Erythroblast (primary cell): ENCODE measurements at places on chromosomes 1 and 21.

DNA sequence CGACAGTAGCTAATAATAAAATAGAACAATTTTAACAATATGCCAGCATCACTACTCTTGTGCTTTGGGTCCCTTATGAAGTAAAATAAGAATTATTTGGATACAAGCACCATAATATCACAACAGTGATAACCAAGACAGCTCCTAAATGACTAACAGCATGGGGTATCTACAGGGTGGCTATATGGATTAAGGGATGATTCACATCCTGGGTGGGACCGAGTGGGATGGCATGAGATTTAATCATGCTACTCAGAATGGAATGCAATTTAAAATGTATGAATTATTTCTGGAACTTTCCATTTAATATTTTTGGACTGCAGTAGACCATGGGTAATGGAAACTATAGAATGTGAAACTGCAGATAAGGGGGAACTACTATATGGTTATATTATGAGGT, 28.1 kb upstream of the B3GALNT2 start:
- no peak for DNase-seq

- DNase-seq = no peak
Measured at GRCh38 chr1:234550341-234551031, 59.5 kb downstream of the IRF2BP2 start.

DNA sequence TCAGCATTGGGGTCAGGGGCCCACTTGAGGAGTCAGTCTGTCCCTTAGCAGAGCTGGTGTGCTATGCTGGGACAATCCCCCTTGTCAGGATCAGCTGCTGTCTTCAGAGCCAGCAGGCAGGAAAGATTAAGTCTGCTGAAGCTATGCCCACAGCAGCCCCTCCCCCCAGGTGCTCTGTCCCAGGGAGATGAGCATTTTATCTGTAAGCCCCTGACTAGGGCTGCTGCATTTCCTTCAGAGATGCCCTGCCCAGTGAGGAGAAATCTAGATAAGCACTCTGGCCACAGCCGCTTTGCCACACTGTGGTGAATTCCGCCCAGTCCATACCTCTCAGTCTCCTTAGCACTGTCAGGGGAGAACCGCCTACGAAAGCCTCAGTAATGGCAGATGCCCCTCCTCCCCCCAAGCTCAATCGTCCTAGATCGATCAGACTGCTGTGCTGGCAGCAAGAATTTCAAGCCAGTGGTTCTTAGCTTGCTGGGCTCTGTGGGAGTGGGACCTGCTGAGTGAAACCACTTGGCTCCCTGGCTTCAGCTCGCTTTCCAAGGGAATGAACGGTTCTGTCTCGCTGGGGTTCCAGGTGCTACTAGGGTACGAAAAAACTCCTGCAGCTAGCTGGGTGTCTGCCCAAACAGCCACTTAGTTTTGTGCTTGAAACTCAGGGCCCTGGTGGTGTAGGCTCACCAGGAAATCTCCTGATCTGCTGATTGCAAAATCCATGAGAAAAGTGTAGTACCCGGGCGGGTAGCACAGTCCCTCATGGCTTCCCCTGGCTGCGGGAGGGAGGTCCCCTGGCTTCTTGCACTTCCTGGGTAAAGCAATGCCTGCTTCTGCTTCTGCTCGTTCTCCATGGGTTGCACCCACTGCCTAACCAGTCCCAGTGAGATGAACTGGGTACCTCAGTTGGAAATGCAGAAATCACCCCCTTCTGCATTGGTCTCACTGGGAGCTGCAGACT, 25.1 kb upstream of the TP53BP2 start:
- DNase-seq = peak; percentile 93

DNA sequence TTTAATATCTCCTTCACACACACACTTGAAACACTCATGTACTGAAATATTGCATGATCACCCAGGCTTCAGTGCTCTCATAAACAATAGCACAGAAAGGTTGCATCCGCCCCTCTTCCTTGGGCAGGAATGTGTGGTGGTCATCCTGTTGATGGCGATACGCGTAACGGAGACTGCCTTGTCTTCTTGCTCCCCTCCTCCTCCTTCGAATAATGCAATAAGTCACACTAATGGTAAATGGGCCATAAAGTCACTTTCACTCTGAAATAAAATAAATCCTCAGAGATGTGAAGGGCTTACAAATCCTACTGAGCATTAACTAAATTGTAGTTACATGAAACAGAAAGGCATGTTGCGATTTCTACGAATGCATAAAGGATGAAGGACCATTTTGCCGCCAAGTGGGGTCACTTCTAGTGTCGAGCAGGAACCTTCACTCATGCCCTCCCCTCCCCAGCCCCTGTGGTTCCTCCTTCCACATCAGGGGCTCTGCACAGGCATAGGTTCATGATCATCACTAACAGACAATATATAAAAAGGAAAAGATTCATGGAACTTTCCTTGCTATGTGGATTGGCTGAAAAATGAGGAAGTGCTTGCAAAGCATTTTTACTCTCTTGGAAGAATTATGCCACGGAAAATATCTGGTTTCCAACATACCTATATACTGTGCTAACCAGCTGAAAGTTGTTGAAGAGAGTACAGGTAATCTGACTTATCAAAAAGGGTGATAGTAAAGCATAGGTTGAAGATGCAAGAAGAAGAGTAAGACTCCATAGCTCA, 1.2 kb upstream of the PGBD5 start:
- no peak for DNase-seq

DNA sequence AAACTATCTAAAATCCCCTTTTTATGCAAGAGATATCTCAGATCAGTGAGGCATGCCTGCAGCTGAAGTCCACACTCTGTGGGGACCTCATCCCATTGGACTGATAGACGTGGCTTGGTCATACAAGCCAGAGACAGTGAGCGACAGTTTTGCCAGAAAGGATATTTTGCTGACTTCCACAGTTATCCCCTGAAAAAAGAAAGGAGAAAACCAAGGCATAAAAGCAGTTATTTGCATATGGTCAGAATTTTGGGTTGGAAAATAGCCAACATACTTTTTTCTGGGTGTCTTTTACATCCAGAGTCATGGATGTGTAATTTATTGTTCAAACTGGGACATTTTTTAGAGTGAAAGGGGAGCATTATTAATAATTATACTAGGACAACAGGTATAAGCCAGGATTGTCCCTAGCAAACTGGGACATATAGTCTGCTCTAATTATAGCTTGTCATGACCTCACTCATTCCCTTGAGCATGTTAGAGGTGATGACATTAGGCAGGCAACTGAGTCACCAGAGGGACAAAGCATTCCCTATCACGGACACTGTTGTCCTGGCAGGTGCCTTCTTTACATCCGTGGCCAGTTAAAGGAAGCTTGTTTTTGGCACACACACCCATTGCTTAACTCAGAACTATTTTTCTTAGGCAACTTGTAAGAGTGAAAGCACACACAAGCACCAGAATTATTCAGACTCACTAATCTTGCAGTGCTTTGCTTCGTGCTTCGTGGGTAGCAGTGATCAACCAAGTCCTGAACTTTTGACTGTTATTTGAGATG, 65.5 kb downstream of the PRRX1 start:
- DNase-seq = no peak

DNA sequence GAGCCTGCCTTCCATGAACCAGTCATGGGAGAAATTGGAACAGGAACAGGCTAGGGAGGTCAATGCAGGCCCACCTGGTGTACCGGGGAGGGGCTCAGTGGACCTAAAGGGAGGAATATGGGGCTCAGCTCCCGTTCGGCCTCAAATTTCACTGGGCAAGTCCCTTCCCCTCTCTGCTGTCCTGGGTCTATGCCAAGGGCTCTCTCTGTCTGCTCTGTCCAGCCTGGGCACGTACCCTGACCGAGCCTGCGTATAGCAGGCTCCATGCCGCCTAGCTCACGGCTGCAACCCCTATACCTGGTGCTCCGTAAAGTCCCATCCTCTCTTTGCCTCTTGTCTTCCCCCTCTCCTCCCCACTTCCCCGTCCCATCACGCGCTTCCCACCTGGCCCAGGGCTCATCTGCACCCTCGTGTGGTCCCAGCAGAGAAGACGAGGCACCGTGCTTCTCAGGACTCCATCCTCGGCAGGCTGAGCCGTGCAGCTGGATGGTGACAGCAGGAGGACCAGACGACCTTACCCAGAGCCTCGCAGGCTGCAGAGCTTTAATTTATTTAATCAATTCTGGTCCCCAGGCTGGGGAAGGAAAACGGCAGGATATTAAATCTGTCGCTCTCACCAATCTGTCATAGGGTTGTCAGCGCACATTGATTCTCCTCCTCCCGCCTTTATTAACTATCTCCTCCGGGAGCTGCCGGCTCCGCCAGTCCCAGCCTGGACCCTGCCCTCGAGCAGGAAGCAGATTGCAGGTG, 25.0 kb upstream of the DISP3 start:
- DNase-seq = no peak

GRCh38 chr1:119653839-119654170, 5.7 kb upstream of the ZNF697 start:
- no peak for DNase-seq

GRCh38 chr1:51168266-51168845, 66.3 kb downstream of the C1orf185 start:
- no peak for DNase-seq

GRCh38 chr1:93750955-93751354, 69.3 kb upstream of the BCAR3 start:
- no peak for DNase-seq

- DNase-seq = peak; percentile 28
Measured at GRCh38 chr1:206668351-206668750, 16.4 kb upstream of the MAPKAPK2 start.

DNA sequence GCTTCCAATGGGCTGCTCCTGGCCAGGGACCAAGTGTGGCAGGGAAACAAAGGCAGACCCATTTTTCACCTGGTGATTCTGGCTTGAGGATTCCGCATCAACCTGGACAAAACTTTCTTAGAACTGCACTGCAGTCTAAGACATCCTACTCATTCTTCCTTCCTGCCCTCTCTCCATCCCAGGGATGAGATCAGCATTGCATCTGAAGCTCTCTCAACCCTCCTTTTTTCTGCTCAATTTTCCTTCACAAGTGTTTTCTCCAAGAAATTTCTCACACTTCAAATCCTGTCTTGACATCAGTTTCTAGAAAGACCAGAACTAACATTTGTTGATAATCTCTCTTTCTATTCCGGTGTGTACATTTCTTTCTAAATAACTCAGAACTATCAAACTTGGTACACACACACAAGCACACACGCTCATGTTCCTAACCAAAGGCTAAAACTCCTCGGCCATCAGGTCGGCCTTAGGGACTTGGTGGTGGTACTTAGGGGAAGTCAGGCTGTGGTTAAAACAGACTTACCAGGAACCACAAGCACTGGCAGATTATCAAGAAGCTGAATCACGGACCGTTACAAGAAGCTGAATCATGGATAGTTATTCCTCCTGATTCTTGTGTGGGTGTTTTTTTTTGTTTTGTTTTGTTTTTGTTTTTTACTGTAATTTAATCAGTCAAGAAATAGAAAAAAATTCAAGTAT, 21.0 kb upstream of the CXADR start:
- no peak for DNase-seq

DNA sequence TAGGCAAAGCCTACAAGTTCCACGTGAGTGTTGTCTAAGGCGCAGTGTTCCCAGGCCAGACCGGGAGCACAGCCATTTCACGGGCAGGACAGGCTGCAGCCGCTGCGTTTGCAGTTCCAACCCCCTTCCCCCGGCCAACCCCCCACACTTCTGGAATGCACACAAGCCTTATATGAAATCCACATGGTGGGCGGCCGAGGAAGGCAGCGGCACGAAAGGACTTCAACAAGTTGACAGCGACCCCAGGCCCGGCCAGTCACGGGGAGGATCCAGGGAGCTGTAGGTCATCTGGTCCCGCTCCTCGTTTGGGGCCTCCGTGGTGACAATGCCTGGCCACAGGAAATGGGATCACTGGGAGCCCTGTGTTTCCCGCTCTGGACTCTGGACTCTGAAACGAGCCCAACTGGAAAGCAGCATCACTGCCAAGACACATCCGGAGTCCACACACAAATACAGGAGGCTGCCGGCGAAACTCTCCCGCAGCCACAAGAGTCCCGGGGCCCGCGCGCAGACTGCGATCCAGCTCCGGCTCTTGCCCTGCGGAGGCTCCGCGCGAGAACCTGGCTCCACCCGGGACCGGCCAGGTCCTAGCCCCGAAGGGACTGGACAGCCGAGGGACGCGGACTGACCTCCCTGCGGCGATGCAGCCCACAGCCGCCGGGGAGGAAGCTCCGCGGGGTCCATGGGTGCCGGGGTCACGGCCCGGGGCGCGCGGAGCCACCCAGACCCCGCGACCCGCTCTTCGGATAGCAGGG, 794 bp downstream of the NID1 start:
- DNase-seq = no peak

DNA sequence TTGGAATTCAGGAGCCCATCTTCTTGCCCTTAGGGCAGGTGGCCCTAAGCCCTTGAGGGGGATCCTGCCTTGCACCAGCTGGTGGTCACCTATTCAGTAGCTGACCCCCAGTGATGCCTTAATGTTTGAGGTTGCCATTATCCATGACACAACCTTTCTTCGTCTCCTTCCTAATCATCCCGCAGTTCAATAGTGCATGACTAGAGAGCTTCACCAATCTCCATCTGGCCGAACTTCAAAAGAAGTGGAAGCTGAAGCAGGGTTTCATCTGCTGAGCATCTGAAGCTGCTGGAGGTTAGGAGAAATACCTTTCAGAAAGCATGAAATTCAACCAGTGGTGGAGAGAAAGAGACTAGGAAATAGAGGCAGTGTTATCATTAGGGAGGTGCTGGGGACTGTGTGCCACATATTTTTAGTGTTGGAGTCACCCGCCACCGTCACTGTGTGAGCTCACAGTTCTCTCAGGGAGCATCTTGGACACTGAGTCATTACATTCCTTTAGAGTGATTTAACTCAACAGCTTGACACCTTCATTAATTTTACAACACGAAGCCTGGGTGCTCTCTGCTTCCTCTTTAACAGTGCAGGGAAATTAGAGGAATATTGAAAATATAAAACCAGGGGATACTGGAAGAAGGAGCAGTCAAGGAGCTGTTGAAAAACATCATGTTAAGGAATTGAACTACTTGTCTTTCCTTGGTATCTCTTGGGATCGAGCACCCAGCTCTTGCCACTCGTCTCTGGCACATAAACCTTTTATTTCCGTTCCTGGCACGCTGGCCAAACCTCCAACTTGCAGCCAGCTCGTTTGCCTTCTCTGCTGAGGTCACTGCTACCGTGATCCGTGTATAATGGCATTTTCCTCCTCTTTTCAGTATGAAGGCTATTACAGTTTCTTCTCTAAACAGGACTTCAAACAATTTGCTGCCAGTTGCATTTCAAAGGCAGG, 53.6 kb downstream of the PEX14 start:
- DNase-seq = no peak

DNA sequence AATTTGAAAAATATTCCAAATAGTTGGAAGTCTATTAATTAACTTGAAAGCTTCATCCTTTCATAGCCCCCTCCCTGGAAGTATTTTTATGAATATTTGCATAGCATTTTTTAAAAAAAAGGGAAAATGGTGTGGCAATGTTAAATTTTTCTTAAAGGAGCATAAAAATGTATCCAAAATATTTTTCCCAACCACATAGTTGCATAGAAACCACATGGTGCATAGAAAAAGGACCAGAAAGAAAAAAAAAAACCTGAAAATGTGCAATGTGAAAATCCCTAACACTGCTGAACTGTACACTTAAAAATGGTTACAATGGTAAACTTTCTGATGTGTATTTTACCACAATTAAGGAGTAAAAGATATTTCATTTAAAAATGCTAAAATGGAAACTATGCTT, 8.0 kb downstream of the C1orf167 start:
- DNase-seq = no peak

GRCh38 chr1:67138813-67139499, 4.2 kb upstream of the C1orf141 start:
- DNase-seq = no peak
